Gastroesophageal sphincter (tissue), 4 donors: ENCODE measurements at places on chromosomes 12 and 14. TPM values are rescaled to one million over a fixed set of nuclear protein-coding genes. Genes with fewer than 3 reads are reported as not detected.

DNA sequence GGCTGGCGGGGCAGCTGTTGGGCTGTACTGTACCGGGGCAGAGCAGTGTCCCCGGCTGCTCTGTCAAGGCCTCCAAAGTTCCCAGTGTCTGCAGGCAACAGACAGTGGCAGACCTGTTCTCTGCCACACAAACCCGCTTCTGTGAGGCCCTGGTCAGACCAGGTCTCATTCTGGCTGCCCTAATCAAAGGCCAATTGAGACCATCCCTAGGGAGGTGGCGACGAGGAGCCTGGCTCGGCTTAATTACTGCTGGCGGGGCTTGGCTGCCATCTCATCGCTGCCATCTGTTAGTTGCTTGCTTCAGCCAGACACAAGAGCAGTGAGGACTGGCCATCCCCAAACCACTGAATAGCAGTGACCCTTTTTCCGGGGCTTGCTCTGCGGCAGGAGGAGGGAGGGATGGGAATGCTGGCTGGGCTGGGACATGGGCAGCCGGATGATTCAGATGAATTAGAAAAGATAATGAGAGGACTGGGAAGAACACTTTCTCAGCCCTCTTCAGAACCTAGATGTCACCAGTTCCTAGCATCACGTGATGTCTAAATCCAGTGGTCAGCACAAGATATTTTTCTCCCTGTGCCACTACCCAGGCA lies 24.5 kb downstream of the ERG28 start:
- no peak for ATAC-seq

- ATAC-seq = no peak
Observed at GRCh38 chr14:49692193-49692757, 645 bp upstream of the KLHDC1 start.

The CLEC7A gene
- 6.7 TPM for total RNA-seq

DNA sequence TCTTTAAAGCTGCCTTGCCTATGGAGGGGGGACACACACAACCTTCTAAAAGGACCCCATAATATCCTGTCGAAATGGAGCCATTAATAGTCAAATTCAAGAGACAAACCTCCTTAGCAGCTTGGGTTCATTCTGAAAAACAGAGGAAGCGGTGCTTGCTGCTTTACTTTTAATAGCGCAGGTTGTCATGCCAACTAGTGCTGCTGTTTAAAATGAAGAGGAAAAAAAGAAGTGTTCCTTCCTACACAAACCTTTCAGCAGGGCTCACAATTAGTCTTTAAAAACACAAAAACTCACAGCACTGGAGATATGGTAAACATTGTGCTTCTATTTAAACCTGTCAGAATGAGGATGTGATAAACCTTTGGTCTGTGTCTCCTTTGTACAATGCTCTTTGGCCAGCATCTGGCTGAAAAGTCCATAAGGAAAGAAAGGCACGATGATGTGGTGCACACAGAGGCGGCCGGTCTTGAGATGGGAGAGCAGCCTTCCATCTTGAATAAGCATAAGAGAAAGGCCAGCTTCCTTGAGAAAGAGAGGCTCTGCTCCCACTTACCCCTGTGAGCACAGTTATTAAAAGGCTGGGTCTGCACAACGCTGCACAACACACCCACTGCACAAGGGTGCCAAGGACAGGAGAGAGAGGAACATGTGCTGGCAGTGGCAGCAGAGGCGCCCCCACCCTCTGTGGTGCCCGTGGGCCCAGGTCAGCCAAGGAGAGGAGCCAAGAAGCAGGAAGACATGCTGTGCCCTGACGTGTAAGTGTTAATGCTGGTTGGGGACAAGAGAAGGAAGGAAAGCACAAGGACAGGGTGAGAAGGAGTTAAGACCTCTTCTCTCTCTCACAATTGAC lies 144.6 kb downstream of the TTC7B start:
- no peak for ATAC-seq

DNA sequence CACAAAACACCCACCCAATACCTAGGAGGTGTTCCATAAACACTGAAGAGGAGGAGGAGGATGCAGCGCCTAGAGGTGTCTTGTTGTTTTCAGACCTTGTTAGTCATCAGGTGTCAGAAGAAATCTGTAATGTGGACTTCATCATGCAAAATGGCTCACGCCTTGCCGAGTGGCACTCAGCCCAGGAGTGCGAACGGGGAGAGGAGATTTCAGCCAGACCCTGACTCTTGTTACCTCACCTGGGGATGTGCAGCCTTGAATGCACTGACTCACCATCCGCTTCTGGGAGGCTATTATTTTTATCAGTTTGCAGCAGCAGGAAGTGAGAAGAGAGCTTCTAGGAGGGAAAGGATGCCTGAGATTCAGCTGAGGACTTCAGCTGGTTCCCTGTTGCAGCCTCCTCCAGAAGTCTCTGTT lies 48.2 kb upstream of the PLXNC1 start:
- no peak for ATAC-seq

The CAPZA3 gene
- not detected for total RNA-seq
